EH (cell line): ENCODE measurements at places on chromosomes 6 and 20.

DNA sequence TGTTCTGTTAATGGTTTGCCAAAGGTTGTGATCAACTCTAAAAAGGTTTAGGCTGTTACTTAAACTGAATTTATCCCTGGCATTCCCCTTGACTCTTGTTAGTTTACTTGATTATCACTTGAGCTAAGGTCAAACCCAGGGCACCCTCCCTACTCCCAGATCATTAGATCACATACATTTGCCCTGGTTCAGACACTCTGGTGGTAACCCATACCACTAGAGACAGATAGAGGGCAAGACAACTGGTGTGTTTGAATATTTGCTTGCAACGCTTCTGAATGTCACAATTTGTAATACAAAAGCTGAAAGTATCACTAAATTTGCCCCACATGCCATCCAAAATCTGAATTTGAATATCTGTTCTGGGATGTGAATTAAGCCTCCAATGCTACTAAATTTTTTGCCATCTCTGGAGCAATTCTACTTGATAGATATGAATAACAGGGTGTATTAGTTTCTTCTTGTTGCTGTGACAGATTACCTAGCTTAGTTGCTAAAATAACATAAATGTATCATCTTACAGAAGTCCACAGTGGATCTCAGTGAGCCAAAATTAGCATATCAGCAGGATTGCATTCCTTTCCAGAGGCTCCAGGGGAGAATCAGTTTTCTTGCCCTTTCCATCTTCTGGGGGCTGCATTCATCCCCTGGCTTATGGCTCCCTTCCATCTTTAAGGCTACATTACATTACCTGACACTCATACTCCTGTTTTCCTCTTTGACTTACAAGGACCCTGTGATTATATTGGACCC, 45.4 kb downstream of the FIG4 start:
- DNase-seq: no peak

GRCh38 chr6:154249499-154250298, 106.9 kb downstream of the IPCEF1 start:
- DNase-seq: no peak

GRCh38 chr20:37913567-37914366, 10.8 kb downstream of the VSTM2L start:
- DNase-seq: no peak

DNA sequence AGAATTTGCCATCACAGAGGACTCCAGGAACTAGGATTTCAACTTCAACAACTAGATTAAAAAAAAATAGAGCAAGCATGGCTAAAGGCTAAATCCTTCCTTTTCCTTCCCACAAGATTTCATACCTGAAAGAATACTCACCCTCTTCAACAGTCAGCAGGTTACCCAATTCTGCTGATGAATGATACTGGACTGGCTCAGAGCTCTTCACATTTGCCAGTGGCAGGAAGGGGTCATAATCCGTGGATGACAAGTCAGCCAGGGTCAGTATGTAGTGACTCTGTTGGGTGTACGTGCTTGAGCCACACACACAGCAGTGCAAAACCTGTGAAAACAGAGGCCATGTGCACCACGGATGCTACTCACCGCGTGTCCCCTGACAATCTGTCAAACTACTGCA, 152.9 kb downstream of the INSM1 start:
- peak; percentile 64 for DNase-seq

DNA sequence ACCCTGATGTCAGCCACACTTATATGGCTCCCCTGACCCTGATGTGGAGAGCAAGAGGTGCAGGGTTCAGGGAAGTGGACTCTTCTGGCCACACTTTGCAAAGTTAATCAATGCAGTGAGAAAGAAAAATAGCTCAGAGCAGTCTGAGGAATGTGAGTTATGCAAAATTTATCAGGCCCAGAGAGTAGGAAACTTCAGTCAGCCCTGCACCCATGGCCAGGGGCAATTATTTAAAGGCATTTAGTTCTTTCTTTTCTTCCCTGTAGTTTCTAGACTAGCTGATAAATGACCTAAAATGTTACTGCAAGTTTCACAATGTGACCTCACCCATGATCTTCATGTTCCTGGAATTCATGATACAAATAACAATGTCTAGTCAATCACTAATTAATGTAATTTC, 143.7 kb upstream of the GGTLC1 start:
- DNase-seq: peak; percentile 16
